Kidney glomerular epithelial cell (primary cell): ENCODE measurements at places on chromosomes 6 and 20.
A peak's percentile ranks its signal among the peaks of the same experiment; 100 is the strongest.

DNA sequence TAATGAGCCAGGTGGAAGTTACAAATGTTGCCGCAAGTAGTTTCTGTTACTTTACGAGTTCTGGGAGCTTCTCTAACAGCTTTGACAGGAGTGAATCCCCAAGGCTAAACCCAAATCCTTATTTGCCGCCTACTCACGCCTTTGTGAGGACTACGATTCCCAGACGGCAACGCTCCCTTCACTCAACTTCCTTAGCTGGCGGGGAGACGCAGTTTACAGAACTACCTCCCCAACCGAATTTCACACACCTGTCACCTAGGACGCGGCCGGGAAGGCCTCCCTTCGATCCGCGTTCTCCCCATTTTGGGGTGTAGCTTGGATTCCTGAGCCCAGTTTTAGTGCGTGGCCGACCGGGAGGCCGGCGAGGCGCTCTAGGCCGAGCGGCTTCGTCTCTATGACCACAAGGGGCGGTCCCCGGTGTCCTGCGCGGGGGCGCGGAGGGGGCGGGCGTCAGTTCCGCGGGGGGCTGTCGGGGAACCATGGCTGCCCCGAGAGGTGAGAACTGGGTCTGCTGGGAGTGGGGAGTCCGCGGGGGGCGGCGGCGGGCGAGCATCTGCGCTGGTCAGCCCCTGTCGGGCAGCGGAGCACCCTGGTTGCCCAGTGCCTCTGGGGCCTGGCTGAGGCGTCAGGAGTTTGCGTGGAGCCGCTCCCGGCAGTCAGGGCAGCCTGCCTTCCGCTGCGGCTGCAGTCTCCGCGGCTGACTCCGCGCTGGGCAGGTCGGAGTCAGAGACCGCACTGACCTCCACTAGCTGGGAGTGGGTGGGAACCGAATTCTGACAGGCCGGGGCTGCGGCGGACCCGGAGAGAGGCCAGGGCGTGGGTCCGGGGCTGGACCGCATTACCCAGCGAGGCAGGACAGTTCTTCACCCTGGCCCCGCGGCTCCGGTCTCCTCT, at the start of gene SLC35A1:
TSS of gene SLC35A1 (plus strand) at position 450 of the 894 bp plus-strand sequence. CDS start at position 480, 30 bp downstream.
- peak; percentile 80 for DNase-seq

- DNase-seq, result no peak
These were observed 59.8 kb upstream of the RREB1 start for GRCh38 chr6:7047966-7048365.

DNA sequence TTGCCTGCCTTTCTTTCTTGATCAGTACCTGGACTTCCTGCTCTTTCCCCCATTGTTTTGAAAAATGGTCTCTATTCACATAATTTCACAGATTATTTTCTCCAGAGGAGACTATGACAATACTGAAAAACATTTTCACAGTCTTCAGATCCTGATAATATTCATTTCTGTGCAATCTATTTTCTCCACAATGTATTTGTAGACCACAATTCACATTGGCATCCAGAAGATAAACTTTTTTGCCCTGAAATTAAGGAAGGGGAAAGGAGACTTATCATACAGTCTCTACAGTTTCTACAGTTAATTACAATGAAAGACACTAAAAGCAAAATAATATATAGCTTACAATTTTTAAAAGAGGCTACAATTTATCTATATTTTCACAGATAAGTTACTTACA, 18.4 kb downstream of the LCA5 start:
- no peak for DNase-seq

DNA sequence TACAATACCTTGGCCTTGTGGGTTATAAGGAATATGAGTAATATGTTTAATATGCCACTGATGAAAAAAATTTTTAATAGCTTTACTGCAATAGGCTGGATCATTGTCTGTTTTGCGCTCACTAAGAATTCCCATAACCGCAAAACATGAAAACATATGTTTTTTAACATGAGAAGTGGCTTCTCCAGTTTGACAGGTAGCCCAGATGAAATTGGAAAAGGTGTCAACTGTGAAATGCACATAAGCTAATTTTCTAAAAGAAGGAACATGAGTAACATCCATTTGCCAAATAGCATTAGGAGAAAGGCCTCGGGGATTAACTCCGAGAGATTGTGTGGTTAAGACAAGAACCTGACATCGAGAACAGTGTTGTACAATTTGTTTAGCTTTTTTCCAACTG, 4.9 kb downstream of the GLYATL3 start:
- no peak for DNase-seq

DNA sequence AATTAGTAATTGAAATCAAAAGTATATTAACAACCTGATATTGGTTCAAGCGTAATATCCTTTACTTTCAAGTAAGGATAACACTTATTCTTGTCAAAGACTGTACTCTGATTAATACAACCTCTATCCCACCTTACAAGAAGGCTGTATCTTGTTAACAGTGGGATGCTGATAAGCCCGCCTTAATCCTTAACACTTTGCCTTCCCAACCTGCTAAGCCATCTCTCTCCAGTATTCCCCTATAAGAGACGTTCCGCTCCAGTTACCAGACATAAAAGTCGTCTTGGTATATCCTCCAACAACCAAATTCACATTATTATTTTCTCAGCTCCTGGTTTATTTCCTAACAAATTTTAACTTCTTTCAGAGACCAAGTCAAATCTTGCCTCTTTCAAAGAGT, 2.0 kb downstream of the BTBD9 start:
- DNase-seq, result no peak

GRCh38 chr20:58759947-58760346, 67.3 kb downstream of the NPEPL1 start:
- DNase-seq, result no peak

DNA sequence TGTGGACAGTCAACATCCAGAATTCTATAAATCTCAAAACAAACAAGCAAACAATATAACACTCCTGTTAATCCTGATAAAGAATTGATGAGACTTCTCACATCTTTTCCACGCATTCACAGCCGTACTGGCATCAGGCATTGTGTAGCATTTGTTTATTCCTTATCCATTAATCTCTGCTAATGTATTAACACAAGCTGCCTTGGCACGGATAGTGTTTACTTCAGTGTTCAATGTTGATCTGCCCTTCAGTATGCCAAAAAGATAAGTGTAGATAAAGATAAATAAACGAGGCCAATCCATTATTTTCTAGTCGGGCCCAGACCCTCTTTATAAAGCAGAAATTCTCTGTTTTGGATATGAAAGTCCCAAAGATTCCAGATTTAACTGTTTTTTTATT, 16.1 kb downstream of the UFL1 start:
- DNase-seq, result no peak

DNA sequence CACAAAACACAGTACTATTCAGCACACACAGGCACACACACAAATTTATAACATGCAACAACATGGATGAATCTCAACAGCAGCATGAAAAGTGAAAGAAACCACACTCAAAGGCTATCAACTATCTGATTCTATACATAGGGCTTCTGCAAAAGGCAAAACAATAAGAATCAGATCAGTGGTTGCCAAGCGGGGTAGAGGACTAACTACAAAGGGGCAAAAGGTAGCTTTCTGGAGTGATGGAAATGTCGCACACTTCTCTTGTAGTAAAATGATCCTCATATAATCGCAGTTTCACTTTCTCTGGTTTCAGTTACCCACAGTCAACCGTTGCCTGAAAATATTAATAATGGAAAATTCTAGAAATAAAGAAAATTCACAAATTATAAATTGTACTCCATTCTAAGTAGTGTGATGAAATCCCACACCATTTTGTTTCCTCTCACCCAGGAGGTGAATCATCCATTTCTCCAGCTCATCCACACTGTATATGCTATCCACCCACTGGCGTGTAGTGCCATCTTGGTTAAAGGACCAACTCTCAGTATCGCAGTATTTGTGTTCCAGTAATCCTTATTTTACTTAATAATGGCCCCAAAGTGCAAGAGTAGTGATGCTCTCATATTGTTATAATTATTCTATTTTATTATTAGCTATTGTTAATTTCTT, 12.8 kb upstream of the PLN start:
- DNase-seq, result no peak

DNA sequence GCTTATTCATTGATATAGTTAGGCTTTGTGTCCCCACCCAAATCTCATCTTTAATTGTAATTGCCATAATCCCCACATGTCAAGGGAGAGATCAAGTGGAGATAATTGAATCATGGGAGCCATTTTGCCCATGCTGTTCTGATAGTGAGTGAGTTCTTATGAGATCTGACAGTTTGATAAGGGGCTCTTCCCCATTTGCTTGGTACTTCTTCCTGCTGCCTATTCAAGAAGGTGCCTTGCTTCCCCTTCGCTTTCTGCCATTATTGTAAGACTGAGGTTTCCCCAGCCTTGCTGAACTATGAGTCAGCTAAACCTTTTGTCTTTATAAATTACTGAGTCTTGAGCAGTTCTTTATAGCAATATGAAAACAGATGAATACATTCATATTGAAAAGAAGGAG, 45.6 kb downstream of the CENPW start:
- DNase-seq, result no peak

DNA sequence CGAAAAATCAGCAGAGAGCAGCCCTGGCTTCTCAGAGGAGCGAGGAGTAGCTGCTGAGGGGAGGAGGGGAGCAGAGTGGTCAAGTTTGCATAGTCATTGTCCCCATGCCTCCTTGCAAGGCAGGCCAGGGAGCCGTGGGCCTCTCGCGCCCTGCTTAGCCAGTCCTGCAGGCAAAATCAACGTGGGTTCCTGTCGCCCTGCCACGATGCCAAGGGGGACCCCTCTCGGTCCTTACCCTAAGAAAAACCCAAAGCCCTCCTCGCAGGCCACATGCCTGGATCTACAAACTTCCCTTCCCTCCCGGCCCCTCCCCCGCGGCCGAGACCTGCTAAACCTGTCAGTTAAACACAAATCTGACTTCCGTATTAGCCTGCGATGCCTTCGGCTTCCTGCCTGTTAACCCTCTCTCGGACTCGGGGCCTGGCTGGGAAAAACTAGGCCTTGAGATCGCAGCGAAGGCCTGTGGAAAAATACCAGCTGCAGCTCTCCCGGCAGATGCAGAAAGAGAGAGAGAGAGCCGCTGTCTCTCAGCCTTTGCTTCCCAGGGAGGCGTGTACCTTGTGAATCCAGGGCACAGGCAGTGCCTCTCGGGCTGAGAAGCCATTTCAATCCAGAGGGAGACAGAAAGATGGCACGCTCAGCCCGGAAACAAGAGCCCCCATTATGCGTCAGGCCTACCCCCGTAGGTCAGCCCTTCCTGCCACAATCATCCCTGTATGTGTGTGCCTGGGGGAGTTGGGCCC, 968 bp upstream of the ZMYND8 start:
- DNase-seq, result peak; percentile 67

DNA sequence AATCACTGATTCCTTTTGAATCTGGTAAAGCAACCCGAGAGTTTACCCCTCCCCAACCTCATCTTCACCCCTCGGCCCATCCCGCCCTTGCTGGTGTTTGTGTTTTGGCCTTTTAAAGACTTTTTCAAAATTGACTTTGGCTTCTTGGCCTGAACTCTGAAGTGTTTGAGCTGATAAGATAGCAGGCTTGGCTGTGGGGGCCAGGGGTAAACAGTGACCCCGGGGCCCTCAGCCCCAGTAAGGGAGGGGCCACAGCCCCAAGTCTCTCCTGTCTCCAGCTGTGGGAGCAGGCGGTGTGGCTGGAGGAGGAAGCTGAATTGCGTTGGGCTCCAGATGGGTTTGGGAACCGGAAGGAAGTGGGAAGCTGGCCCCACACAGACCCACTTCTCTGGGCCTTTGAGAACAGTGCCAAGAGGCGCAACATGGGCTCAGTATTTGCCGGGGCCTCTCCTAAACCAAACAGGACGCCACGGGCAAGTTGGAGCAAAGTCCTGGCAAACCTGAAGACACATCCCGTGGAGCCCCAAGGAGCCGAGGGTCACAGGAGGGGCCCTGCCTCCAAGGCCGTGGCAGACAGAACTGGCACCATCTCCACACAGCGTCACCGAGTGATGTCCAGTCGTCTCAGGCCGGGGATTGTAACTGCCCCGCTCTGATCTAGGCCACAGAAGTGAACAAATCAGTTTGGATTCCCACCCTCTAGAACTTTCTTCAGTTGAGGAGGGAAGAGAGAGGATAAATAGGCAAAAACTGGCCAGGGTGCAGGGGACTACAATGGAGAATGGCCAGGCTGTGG, 54.3 kb upstream of the PTPN1 start:
- no peak for DNase-seq

GRCh38 chr6:104532462-104532861, 327.3 kb downstream of the HACE1 start:
- no peak for DNase-seq

- DNase-seq, result no peak
These were observed 46.2 kb downstream of the TRAF3IP2 start for GRCh38 chr6:111559188-111560097.

DNA sequence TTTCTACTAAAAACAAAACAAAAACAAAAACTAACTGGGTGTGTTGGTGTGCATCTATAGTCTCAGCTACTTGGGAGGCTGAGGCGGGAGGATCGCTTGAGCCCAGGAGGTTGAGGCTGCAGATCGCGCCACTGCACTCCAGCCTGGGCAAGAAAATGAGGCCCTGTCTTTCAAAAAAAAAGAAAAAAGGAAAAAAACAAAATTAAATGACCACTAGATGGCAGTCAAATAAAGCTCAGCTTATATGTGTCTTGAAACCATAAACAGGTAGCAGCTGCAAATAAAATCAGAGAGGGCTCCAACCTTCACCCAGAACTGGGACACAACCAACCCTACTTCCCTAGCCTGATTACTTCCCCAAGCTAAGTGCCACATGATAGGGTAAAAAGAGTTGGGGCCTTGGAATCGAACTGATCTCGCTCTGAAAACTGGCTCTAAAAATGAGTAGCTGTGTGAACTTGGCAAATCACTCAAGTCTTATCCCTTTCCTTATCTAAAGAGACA, 67.1 kb upstream of the ADGRF4 start:
- peak; percentile 50 for DNase-seq

DNA sequence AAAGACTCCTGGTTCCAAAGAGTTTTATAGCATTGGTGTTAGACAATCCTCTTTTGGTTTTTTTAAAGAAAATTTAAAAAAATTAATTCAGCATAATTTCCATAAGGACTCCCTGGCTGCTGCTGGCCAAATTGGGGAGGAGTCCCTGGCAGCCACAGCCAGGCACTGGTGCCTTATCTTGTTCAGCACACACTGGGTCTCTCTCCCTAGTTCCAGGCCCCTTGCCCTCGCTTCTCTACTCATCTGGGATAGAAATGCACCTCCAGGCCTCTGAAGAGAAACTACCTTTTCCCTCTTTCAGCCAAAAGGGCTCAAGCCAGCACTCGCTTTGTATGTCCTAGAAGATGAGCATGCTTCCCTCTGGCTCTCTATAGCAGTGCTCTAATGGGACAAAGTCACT, 13.4 kb upstream of the MAPK13 start:
- no peak for DNase-seq

GRCh38 chr6:154167126-154167525, 128.1 kb downstream of the OPRM1 start:
- no peak for DNase-seq

DNA sequence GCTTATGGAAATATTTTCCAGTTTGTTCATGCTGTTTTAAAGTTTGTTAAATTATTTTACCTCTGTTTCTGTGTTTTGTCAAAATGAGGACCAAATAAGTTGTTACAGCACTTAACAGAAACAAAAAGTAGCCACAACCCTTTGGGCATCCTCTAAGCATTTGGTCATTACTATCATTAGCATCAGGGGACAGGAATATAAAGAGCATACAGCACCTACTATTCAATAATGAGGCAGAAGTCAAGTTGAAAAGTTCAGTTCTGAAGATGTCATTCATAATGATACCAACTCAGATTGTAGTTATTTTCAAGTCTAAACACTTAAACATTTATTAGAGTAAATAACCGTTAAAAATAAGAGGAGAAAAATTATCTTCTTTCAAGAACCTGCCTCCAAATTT, 862.3 kb upstream of the FLRT3 start:
- no peak for DNase-seq
